ENCODE measurements at places on chromosomes 4 and X.

DNA sequence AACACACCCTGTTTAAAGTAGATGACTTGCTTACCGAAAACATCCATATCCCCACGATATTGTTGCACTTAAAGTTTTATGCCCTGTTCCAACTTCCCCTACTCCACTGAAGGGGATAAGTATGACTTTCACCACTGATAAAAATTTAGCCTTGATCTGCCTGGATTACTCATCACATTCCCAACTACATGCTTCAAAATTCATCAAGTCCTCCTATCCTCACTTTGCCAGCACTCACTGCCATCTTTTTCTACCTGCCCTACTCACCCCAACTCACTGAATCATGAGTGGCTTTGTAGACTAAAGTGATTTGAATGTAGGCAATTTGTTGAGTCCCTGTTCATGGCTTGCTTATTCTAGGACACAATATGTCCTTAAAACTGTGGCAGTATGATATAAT is 12.2 kb upstream of the GPRIN3 start:
- no peak for DNase-seq

DNA sequence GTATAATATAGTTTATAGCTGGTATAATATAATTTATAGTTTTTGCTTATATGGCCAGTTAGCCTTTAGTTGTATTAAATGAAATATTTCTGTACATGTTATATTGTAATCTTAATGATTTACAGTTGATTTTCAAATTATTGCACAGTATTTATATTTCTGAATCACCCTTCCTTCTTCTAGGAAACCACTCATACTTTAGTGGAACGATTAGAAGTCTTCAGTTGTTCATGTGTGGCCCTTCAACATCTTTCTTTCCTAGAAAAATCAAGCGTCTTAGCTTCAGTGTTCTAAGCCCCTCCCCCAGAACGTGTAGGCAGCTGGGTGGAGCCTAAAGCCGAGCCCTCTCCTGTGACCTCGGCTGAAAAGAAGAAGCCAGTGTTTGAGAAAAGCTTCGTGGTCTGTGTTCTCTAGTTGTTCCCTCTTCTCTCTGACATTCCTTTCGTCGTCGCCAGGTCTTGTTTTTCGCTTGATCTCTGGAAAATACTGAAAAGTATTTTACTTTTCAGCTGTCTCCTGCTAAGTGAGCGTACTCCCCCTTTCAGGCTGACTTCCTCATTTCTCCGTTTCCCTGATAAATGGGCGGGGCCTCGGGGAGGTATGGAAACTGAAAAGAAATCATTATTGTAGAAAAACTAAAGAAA is at the start of gene C4orf33:
C4orf33 (plus strand) TSS at position 342 of the 644 bp plus-strand sequence. CDS start 6,459 bp downstream, outside the sequence.
- peak; percentile 34 for DNase-seq

DNA sequence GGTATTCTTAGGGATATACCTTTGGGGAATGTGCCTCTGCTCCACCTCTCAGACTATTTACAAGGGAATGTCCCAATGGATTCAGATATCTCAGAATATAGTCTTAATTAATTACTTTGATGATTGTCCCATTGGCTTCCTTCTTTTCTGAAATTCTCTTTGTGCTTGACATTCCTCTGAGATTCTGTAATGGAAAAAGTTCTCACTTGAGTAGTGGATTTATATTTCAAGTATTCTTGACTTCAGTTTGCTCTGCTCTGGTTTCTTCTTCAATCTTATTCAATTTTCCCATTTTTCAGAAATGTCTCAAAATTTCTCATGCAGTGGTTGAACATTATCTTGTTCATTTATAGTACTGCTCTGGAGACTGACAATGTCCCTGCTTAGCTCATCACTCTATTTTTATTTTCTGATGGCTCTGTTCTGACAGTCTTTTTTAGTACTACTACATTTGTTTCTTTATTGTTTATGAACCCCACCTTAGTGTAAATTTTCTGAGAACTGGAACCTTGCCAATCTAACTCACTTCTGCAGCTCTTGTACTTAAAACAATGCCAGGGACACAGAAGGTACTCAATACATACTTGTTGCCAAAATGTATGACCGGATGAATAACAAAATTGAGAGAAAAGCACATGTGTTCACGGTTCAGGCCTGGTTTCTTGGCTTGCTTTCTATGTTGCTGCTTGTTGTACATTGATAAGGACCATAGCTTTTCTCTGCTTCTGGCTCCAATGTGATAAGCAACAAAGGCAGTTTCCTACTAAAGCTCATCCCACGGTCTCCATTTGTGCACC is 471.7 kb downstream of the GASK1B start:
- DNase-seq: no peak

- DNase-seq: no peak
These were observed 664.5 kb upstream of the IGFBP7 start for GRCh38 chr4:57774681-57775080.

- DNase-seq: no peak
These were observed 100.0 kb upstream of the STX18 start for GRCh38 chr4:4641661-4642495.

- DNase-seq: no peak
These were observed 197.4 kb upstream of the TBL1X start for GRCh38 chrX:9267415-9267814.

- no peak for DNase-seq
These were observed 10.3 kb upstream of the NAT8L start for GRCh38 chr4:2048831-2049230.

- DNase-seq: no peak
These were observed 265.2 kb downstream of the QDPR start for GRCh38 chr4:17246656-17247055.

- DNase-seq: no peak
These were observed at the start of gene IGFBP7 for GRCh38 chr4:57109847-57110639. Gene IGFBP7 (minus strand): TSS chr4:57110385. CDS start chr4:57110351, 34 bp downstream.

GRCh38 chrX:10176121-10177003 is 19.6 kb downstream of the CLCN4 start:
- no peak for DNase-seq

GRCh38 chr4:170226288-170226687 is 136.5 kb upstream of the AADAT start:
- no peak for DNase-seq
